ENCODE measurements at places on chromosomes 5 and 9.
A peak's percentile ranks its signal among the peaks of the same experiment; 100 is the strongest.

- no peak for DNase-seq
These were observed 707 bp downstream of the GTF3C5 start for GRCh38 chr9:133031496-133031911.

DNA sequence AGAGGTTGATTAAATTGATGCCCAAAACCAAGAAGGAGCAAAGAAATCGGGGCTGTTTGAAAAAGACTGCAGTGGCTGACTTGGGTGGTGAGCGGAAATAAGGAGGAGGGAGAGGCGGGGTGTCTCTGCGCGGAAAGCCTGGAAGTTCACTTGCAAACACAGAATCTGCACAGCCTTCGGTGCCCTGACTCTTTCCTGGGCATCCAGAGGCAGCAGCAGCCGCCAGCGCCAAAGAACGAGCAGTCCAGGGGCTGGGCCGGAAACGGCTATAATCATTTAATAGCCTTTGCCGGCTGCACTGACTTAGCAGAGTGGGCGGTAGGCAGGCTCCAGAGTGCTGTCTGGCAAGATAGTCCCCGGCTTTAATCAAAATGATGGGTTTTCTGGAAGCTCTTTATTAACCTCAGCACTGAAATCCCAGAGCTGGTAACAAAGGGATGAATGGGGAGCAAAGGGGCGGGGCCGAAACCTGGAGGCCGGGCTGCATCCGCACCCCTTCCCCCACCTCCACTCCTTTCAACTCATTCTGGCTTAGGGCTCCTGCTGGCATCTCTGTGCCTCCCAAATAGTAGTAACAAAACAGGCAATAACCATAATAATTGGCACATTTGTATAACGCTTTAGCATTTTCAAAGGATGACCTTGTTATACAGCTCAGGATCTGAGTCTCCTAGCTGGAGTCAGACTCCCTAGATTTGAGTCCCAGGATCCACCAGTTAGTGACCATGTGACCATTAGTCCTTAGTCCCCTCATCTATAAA lies 35.7 kb downstream of the PCDHAC2 start:
- no peak for DNase-seq

- no peak for DNase-seq
These were observed 1.5 kb downstream of the PIP5K1B start for GRCh38 chr9:68706363-68707201.

GRCh38 chr9:116405321-116405720 lies 251.7 kb downstream of the PAPPA start:
- DNase-seq: no peak

- no peak for DNase-seq
These were observed 29.3 kb downstream of the TRIM32 start for GRCh38 chr9:116716438-116716837.

- no peak for DNase-seq
These were observed 27.4 kb upstream of the F2RL1 start for GRCh38 chr5:76791461-76791860.

DNA sequence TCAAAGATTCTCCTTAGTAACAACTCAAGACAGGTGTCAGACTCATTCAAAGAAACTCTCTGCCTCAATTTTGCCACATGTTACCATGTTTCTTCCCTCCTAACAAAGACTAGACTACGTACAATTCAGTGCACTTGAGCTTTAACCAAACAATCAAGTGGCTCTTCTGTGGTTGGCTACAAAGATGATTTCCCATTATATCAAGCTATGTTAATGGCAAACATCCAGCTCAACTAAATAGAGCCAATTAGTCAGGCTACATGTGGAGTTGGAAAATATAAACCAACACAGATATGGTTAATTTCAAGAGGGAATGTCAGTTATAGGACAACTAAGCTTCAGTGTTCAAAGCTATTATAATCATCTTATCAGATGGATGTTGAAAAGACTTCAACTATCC lies 29.2 kb upstream of the ADRA1B start:
- DNase-seq: no peak

DNA sequence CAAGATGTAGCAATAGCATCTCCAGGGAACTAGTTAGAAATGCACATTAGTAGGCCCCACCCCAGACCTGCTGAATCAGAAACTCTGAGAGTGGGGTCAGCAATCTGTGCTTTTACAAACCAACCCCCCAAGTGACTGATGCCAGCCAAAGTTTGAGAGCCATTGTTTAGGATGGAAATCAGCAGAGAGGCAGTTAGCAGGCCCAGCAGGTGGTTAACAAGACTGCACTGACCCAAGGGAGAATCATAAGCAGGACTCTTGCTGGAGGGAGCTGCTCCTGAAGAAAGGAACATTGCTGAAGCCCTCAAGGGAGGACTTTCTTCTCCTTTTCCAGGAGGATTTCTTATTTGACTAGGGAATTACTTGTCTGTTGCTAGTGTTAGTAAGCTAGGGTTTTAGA lies 74.2 kb upstream of the SLC12A2 start:
- DNase-seq: no peak

DNA sequence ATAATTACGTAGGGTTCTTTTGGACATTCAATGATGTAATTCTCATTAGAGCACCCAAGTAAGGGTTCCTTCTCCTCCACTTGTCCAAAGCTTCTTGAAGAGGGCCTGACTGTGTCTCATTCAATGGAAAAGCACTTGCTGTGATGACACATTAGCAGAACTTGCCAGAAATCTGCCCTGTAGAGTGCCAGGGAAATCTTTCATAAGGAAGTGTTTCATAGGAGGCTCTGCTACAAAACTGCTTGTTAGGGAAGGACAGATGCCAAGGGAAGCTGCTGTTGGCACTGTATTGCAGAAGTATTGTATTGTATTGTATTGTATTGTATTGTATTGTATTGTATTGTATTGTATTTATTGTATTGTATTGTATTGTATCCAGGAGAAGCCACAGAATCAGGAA lies 45.5 kb upstream of the MPDZ start:
- DNase-seq: no peak

DNA sequence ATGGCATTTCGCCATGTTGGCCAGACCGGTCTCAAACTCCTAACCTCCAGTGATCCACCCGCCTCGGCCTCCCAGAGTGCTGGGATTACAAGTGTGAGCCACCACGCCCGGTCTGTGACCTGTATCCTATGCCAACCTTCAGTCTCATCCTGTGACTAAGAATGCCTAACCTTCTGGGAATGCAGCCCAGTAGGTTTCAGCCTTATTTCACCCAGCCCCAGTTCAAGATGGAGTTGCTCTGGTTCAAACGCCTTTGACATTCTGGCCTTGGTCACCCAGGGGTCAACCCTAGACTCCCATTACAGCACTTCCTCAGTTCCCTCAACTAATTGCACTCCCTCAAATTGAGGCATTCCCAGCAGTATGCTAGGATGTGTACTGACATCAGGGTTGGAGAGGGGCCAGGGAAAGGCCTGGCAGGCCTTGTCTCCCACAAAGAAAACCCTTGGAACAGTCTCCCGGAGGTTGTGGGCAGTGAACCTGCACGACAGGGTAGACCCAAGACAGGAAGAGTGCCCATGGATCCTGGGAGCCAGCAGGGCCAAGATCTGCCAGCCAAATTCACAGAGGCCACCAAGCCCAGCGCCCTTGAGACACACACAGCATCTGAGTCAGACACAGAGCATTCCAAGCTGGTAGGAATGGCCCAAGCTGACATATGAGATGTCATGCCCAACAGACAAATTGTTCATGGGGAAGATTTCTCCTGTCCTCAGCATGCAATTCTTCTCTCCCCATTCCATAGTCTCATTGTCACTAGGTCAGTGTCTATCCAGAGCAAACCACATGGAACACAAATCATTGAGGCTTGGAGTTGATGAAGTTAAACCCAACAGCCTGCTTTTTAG lies 24.9 kb upstream of the SMU1 start:
- DNase-seq: no peak

DNA sequence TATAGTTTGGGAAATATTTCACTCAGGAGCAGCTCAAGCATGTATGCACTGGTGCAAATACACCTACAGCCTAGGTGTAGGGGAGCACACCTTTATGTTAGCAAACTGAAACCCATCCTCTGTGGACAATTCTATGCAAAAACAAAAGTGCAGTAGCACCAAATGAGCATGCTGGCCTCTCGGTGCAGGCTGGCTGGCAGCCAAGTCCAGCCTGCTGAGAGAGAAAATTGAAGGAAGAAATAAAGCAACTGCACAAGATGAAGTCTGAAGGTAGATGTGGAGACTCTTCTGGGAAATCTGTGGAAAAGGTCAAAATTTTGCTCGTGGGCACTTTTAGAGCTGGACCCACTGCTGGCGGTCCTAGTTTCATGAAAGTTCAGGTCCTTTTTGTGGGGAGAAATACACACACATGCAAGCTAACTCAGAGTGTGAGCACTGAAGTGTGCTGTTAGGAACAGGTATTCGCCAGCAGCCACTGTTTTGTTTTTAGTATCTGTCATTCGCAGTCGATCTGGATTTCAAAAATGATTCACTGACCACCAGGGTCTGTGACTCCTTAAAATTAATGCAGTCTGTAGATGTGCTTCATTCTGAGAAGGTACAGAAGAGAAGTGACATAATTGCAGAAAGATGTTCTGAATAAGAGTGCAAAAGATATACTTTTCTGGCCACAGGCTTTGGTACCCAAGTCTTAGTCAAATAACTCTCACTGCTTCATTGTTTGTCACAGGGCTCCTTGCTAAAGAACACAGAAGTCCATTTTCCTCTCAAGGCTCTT lies 281.7 kb downstream of the PARP8 start:
- no peak for DNase-seq

DNA sequence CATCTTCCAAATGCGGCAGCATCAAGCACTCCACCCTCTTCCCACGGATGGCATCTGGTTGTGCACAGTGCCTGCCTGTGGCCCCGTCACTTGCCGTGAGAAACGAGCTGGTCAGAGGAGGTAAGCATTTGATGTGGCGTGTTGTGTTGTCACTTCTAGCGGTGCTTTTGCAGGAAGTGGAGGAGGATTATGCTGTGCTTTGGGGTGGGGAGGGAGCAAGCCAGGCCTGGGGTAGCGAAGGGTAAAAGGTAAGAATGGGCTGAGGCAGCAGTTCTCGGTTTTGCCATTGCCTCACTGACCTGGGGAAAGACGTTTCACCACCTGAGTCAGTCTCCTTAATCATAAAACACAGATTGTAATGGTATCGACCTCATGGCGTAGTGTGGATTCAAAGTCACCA lies 2.3 kb upstream of the POMT1 start:
- no peak for DNase-seq

- peak; percentile 60 for DNase-seq
These were observed 69.8 kb upstream of the CCDC112 start for GRCh38 chr5:115366223-115366622.

DNA sequence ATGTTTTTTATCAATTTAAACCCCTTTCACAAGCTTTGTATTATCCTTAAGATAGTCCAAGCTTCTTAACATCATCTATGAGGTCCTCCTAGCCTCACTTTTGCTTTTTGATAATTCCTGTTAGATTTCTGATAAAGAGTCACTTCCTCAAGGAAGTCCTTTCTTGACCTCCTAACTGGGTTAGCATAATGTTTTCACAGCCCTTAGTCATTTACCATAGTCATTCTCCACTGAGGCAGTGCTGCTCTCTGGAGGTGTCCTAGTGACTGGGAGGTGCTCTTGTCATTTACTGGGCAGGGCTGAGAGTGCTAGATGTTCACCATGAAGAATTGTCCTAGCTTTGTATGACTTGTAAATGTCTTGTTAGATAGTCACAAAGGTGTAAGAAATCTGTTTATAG lies 26.4 kb downstream of the TNPO1 start:
- no peak for DNase-seq

DNA sequence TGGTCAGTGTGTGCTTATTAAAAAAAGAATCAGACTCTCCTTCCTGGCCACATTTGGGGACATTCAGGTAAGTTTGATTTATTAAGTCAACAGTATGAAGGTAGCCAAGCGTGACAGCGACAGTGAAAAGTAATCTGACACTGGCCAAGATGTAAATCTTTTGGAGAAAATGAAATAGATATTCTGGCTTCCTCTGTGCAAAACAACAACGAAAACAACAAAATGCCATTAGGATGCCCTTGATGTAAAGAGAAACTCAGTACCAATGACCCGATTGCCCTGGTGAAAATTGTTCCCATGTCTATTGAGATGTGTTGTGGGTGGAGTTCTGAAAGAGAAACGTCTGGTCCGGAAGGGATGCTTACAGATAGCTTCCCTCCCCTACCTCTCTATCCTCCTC lies 267.8 kb downstream of the MAT2B start:
- DNase-seq: no peak

GRCh38 chr9:124212381-124213050 lies 45.2 kb upstream of the NEK6 start:
- no peak for DNase-seq

GRCh38 chr9:121609822-121610637 lies 41.4 kb upstream of the DAB2IP start:
- no peak for DNase-seq

DNA sequence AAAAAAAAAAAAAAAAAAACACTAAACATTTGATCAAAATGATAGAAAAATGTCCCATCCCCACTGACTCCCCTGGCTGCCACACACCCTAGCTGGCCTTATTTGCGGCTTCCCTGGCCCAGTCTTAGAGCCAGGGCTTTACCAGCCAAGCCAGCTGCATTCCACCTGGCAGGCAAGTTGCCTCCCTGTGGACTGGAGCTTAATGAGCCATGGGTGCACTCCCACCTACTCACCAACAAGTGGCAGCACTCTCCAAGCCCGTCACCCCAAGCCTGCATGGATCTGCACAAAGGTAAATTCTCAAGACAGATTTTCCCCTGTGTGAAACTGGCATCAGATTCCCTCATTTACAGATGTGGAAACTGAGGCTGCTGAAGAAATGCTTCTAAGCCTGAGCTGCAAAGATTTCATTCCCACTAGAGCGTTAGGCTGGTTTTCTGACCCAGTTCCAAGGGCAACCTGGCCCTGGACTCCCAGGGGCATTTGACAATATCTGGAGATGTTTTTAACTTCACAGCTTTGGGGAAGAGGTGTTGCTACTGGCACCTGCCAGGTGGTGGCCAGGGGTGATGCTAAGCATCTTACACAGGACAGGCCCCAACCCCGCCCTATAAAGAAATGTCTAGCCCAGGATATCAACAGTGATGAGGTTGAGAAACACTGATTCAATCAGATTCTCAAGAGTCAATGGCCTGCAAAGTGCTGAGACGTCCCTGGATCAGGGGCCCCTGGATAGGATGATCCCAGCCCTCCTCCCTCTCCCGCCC lies 21.9 kb upstream of the VDAC1 start:
- no peak for DNase-seq

GRCh38 chr5:180799902-180800801 lies 2.5 kb downstream of the MGAT1 start:
- no peak for DNase-seq

DNA sequence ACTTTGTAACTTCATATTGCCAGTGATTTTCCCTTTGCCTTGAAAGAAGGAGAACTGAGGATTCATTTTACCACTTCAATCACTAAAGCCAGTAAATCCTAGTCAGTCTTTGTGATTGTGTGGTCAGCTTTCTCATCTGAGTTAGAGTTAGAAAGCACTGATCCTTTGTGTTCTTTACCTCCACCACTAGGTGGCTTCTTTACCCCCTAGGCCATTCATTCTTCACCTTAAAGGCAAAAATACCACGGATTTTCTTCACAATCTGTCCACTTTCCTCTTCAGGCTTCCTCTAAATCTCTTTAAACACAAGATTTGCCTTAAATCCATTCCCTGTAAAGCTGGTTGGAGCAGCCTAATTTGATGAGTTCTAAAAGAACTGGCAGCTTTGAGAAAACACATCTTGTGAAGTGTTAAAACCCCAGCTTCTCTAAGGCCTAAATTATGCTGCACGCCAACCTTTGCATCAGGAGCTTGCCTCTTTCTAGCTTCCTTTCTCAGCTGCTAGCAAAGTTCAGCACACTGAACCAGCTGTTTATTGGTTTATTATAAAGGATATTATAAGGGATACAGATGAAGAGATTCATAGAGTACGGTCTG lies 20.4 kb downstream of the BDP1 start:
- no peak for DNase-seq

GRCh38 chr5:145499483-145499882 lies 335.7 kb downstream of the PRELID2 start:
- DNase-seq: no peak

GRCh38 chr5:42074353-42074752 lies 149.3 kb downstream of the FBXO4 start:
- DNase-seq: no peak

All from skin of body (tissue), 3 donors.